ENCODE measurements at places on chromosomes 7 and 10. TPM values are rescaled to one million over a fixed set of nuclear protein-coding genes. Genes with fewer than 3 reads are reported as not detected.

- DNase-seq, result peak; percentile 8
Measured at GRCh38 chr10:77247031-77247990, 390.3 kb downstream of the KCNMA1 start.

DNA sequence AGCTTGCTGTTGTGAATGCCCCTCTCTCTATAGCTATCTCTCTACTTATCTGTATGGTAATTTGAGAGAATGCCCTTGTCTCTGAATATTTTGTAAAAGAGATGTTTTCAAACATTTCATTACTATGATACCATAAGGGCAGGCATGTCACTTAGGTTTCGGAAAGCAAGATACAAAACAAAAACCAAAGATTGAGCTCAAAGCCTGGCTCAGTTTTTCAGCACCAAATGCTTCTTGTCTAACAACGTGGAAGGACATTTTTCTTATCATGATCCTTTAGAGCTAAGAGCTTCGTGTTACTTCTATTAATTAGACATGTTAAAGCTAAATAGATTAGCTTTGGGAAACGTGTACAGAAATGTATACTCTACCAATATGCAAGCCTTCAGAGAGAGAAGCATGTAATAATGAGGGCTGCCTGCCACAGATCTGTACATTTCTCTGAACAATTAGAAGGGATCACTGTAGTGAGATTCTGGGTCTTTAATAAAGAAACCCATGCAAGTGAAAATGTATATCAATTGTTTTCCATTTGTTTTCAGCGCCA is 148.9 kb downstream of the ARID5B start:
- no peak for DNase-seq

DNA sequence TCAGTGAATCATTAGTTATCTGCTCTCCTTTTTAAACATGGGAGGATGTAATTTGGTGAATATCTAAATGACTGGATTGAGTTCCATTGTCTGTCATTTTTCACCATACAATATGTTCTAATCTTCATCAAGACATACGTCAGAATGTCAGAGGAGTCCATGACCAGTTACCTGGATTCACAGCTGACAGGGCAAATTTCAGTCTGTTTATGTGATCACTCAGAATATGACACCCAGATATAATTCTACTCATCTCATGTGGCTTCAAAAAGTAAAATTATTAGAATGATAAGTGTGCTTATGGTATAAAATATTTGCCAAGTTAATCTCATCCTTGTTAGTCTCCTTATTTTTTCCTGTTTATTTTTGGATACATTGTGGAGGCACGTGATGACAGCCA is 150.2 kb downstream of the CDC14C start:
- DNase-seq, result no peak

Gene LRRD1
- 0.01 TPM for polyA plus RNA-seq

Gene FIS1
- 236 TPM for polyA plus RNA-seq

Gene GPR146
- polyA plus RNA-seq, result 13.4 TPM

Gene CHN2
- 29.1 TPM for polyA plus RNA-seq

Data from small intestine (tissue), 16 donors.